Lung microvascular endothelial cell (primary cell): ENCODE measurements at places on chromosomes 6 and 20. TPM values are rescaled to one million over a fixed set of nuclear protein-coding genes. Genes with fewer than 3 reads are reported as not detected.

DNA sequence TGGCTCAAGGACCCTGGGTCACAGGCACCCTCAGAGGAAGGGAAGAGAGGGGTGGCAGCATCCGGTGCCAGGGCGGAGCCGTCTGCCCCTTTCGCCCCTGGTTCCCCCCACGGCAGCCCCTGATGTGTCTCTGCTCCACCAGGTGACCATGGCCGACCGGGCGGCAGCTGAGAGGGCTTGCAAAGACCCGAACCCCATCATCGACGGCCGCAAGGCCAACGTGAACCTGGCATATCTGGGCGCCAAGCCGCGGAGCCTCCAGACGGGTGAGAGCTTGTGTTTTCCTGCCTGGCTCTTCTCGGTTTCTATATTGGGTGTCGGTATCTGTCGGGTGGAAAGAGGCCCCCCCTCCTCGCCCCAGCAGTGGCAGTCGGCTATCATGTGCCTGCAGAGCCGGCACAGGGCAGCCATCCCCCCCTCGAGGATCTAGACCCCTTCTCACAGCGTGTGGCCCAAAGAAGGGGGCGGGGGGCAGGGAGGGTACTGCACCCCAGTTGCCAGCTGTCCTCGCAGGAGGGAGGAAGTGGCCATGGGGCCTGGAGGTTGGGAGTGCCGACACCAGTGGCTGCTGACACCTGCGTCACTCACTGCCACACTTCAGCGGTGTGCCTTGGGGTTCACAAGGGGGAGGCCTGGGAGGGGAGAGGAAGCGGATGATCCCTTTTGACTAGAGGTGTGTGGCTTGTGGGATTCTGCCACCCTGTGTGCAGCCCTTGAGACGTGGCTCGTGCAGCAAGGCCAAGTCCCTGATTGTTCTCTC is 1.5 kb downstream of the RBM38 start:
- peak; percentile 50 for DNase-seq

GRCh38 chr6:133591275-133591674 is 297.6 kb upstream of the TCF21 start:
- DNase-seq, result no peak

GRCh38 chr6:111601886-111602285 is 3.8 kb downstream of the TRAF3IP2 start:
- peak; percentile 88 for DNase-seq

DNA sequence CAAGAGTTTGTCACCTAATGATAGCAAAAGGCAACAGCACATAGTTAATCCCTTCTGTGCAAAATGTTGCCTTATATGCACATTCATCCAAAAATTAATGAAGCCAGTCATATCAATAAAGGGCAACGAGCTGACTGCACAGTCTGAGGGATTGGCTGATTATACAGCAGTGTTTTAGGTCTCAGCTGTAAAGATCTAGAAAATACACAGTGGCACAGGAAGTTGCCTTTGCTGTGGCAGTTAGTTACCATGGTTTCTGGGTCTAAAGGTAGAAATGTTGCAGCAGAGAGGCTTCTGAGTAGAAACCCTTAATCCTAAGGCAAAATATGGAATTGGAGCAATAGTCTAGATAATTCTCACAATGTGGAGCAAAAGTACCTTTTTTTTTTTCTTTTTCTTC is 89.7 kb downstream of the SMPDL3A start:
- DNase-seq, result no peak

DNA sequence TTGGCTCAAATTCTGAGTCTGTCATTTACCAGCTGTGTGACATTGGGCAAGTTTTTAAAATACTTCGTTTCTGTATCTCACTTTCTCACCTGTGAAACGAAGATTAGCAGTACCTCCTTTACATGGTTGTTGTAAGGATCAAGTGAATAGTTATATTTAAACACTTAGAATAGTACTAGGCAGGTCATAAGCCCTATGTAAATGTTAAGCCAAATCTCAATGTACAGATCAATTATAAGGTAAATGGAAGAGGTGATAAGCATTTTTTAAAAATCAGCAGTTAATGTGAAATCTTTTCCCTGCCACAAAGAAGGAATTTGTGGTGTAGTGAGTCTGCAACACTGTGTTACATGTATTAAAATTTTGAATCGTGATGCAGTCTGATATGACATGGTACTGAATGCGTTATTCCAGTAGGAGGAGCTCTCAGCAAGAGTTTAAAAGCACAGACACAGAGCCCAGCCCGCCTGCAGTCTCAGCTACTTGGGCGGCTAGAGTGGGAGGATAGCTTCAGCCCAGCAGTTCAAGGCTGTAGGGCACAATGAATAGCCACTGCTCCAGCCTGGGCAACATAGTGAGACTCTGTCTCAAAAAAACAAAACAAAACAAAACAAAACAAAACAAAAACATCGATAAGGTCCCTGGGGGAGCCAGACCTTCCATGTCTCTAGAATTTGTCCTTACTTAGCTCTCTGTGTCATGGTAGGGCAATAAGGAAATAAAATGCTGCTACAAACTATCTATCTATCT is 46.0 kb downstream of the GTF2H5 start:
- peak; percentile 84 for DNase-seq

GRCh38 chr6:81834141-81834681 is 81.7 kb upstream of the TENT5A start:
- DNase-seq, result no peak

GRCh38 chr20:37914672-37915433 is 11.9 kb downstream of the VSTM2L start:
- DNase-seq, result peak; percentile 23

DNA sequence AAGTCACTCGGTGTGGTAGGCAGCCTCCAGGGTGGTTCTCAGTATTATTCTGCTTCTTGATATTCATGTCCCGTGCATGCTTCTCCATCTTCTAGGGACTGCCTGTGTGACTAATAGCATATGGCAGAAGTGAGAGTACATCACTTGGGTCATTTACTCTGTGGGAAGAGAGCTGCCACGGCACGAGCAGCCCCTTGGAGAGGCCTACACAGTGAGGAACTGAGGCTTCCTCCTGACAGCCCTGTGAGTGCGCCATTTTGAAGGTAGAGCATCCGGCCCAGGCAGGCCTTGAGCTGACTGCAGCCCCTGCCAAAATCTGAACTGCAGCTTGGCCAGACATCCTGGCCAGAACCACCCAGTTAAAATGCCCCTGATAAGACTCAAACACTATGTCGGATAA is 17.3 kb upstream of the MCUR1 start:
- DNase-seq, result no peak

DNA sequence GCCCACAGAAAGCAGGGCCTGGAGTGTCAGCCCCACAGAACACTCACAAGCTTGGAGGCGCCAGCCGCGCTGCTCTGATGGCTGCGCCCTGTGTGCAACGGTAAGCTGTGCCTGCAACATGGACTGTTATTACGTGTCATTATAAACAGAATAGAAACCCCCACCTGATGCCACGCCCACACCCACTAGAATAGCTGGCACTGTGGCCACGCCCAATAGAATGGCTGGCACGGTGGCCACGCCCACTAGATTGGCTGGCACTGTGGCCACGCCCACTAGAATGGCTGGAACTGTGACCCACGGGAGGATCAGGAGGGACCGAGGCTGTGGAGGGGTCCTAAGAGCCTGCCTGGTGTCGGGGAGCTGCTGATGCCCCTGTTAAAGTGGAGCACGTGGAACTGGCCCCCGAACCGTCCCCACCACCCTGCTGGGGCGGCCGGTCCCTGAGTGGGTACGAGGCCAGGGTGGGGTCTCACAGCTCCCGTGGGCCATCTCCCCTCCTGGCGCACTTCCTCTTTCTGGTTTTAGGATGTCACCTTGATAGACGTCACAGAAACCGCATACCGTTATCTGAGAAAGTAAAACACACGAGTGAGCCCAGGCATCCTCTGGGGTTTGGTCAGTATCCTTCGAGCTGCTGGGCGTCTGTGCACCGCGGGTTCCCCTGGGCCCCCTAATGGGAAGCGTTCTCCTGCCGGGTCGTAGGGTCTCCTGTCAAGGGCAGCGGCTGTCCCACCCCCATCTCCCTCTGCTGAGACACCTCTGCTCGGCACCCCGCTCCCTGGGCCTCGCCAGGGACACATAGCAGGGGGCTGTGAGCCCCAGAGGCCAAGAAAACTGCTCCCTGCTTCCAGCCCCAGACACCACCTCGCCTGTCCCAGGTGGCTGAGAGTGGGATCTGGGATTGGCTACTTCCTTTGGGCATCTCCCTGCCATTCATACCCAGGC is 25.4 kb downstream of the SLC17A9 start:
- DNase-seq, result no peak

DNA sequence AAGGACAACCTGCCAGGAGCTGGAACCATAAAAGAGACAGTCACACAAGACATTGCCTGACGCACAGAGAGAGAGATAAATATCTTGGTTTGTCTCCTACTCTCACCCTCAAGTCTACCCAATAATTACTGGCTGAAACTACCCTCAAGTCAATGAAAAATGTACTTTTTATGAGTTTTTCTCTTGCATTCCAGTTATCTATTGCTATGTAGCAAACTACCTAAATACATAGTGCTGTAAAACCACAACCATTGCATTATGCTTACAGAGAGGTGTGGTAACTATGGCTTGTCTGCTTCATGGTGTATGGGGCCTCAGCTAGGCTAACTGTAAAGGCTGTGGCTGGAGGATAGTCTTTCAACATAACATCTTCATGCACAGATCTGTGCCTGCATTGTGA is 247.8 kb downstream of the HAO1 start:
- no peak for DNase-seq

- DNase-seq, result no peak
Measured at GRCh38 chr6:35312076-35312800, 14.6 kb downstream of the DEF6 start.

- DNase-seq, result no peak
Measured at GRCh38 chr6:144305985-144306384, 20.9 kb downstream of the UTRN start.

DNA sequence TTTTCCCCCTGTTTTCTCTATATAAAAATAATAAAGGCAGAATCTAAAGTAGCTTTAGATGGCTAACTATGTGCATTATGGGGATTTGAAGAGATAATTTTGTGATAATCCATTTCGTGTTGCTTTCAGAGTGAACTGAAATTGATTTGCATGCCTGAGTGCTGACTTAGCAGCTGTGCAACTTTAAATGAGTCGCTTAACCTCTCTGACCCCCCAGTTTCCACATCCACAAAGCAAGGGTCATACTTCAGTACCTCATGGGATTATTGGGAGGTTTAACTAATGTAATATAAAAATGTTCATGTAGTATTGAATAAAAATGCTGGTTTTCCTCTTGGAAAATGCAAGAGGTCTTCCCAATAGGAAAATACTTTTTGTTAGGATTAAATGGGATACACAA is 63.8 kb upstream of the FABP7 start:
- DNase-seq, result no peak

GRCh38 chr6:123589317-123589716 is 47.4 kb downstream of the TRDN start:
- no peak for DNase-seq

GRCh38 chr6:31575952-31576685 is 754 bp downstream of the TNF start:
- no peak for DNase-seq

GRCh38 chr6:34934516-34934915 is 45.5 kb downstream of the ANKS1A start:
- DNase-seq, result peak; percentile 86

DNA sequence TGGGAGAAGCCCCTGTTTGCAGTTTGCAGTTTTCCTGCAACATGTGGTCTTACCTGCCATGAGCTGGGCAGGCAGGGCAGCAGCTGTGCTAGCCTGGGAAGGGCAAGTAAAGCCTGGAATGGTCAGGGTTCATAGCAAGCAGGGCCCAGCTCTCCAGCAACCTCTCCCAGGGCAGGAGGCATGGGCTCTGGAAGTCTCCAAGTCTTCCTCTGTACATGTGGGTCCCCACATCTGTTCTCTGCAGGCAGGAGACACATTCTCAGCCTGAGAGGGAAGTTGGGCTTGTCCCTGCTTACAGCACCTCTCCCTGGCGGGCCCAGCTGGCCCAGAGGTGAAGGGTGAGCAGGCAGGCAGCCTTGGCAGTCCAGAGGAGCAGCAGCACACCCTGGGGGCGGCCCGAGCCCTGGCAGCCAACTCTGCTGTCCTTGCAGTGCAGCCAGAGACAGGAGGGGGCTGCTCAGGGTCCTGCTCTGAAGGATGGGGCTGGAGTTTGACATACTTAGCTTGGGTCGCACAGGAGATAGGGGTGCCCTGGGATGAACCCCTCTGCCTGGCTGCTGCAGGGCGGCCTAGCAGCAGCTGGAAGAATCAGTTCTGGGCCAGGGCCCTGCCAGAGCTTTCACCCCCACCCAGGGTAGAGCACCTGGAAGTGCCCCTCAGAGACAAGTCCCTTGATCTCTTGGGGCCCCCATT is 176.0 kb downstream of the MRPL14 start:
- peak; percentile 24 for DNase-seq

DNA sequence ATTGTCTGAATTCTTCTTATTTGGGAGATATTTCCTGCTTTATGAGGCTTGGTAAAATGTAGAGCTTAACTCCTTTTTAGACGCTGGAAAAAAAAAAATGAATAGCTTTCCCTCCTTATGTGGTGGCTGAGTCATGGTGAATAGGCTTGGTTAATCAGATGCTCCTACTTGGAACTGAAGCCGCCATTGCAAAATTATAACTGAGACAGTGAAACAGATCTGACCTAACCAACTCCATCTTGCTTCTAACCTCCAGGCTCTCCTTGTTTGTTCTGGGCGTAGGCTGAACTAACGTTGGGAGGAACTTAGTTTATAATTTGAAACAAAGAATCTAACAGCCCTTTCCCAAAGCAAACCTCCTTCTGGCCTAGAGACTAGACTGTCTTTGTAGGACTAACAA is 43.2 kb upstream of the PLCB4 start:
- DNase-seq, result no peak

GRCh38 chr6:44665683-44666082 is 278.2 kb downstream of the CDC5L start:
- no peak for DNase-seq

DNA sequence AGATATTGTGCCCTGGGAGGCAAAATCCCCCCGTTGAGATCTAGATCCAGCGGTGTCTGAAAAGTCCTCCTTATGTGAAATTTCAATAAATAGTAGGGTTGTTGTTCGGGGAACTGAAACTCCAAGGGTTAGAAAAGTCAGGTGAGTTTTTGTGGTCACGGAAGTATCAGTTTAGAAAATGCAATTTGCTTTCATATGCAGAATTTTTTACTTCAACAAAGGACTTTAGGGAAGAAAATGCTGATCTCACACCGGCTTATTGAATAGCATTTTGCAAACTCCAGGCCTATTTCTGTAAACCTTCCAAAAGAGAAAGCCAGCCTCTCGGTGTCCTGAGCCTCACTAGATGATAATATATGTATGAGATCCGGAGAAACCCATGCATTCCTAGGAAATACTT is 254.7 kb downstream of the TSHZ2 start:
- no peak for DNase-seq

- no peak for DNase-seq
Measured at GRCh38 chr6:23174781-23175361, 605.5 kb downstream of the HDGFL1 start.

DNA sequence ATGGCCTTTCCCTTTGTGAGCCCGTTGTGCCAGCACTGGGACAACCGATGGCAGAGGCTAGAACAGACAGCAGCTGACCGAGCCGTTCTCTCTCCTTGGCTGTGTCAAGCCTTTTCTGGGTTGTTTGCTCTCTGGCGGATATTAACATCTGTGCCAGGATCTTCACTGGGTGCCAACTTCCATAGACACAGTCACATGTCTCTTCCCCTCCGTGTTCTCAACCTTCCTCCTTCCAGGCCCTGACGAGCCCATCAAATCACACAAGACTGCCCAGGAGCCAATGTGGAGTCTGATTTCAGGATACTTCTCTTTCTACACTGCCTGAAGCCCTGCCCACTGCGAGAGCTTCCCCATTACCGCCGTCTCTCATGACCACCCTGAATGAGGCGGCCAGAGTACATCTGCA is 111.0 kb upstream of the RALGAPA2 start:
- no peak for DNase-seq

The TBXT gene
- total RNA-seq, result not detected in 2 replicates

The HLA-DOA gene
- total RNA-seq, result not detected in 2 replicates

The TNFRSF6B gene
- 3.2 and 12.6 TPM in 2 replicates for total RNA-seq

The NKAIN2 gene
- total RNA-seq, result not detected in 2 replicates

The ZNF831 gene
- total RNA-seq, result under 0.01 and 0.20 TPM in 2 replicates
